D721Med (cell line): ENCODE measurements at places on chromosomes 6 and 20.

DNA sequence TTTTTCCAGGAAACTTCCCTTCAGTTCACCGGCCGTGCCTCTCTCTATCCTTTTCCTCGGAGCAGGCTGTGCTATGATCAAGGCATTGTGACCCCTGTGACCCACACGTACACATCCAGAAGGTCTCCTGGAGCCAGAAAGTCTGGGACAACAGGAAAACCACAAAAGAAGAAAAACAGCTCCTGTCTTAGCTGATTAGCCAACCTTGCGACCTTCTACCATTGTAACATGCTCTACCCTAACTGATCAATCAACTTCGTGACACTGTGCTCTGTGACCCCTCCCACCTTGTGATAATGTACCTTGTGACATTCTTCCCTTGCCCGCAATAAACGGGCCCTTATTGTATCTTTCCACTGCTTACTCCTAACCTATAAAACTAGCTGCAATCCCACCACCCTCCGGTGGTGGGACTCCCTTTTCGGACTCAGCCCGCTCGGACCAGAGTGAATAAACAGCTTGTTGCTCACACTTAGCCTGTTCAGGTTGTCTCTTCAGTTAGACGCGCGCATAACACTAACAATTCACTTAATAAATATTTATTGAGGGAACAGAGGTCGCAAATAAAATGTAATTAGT lies 24.2 kb downstream of the ZNF311 start:
- no peak for DNase-seq

- DNase-seq = no peak
Measured at GRCh38 chr6:36762123-36762522, 64.5 kb downstream of the RAB44 start.

- no peak for DNase-seq
Measured at GRCh38 chr20:2403291-2404052, 22.8 kb downstream of the TGM6 start.

DNA sequence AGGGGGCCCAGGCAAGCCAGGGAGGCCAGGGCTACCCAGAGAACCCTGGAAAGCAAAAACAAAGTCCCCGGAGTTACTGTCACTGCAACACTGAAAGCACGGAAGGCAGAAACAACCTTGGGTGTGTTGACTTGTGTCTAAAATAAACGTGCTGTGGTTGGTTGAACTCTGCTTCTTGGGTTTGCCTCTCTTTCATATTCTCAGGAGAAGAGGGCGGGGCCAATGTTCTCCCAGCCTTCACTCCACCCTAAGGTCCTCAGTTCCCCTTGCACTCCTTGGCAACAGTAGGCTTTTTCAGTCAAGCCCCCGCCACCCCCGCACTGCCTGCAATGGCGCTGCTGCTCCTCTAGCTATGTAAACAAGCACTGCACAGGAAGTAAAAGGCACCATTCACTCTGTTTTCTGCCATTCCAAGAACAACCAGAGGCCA lies 60.9 kb downstream of the COL9A1 start:
- DNase-seq = no peak
